ENCODE measurements at places on chromosomes 2 and 18.

- DNase-seq, result no peak
Observed at GRCh38 chr2:226601881-226602662, 197.5 kb downstream of the IRS1 start.

DNA sequence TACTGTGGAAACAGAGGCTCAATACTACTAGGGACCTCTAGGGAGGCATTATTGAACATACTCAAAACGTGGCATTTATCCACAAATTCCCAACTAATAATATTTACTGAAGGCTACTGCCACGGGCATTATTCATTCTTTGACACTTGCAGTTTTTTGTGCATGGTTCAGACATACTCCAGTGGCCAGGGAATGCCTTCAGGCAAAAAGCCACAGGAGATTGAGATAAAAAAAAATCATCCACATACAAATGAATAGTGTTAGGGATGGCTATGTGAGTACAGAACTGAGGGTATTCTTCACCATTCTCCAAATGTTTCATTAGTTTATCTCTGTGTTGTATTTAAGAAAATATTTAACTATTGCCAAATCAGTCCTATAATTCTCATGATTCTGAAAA lies 974.9 kb upstream of the PIK3C3 start:
- DNase-seq, result no peak

GRCh38 chr2:42809819-42810120 lies 17.4 kb upstream of the HAAO start:
- no peak for DNase-seq

DNA sequence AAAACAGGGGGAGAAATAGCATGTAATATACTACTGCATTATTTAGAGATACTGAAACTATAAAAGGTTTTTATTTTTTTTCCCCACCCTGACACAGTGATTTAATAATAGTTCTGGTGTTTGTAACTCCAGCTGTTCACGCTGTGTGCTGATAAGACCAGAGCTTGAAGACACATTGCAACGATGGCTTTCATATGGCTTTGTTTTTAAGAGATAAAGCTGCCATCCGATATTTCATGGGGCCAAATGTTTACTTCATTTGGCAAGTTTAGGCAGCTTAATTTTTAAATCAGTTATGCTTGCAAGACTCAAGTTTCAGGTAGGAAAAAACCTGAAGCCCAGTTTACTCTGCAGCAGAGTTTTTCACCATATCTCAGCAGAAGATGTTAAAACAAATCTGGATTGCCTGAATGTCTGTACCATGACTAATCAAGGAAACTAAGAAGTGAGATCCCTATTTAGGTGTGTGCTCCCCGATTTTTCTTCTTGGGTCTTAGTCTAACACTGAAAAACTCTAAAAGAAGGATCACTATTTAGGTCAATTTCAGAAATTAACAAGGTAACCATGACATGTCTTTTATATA lies 508.6 kb downstream of the PARD3B start:
- no peak for DNase-seq

DNA sequence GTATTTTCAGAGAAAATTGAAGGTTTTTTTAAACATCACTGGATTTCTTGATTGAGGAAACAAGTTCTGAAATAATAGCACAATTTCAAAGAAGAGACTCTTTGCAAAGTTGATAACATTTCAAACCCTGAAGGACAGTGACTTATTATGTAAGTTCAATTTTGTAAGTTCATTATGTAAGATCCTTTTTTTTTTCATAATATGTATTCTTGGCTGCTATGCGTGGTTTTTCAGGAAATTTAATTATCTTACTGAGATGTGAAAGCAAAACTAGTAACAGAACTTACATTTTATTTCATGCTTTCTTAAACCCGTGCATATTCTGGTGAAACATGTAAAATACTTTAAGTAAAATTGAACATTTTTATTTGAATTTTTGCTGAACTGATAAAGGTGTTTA lies 65.4 kb downstream of the RIF1 start:
- DNase-seq, result no peak

DNA sequence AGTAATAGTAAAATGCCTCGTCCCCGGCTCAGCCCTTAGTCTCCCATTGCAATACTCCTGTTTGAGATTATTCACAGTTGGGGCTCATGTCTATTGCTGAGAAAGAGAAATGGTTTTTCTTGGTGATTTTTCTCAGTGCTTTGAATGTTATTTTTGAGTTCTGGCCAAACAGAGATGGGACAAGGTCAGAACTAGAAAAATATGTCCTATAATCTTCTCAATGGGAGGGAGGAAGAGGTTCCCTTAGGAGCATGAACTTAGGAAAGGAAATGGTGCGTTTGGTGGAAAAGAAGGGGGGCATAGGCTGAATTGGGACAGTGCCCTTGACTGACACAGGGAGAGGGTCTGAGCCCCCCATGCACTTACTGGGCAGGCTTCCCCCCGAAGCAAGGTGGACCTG lies 133.8 kb downstream of the AGAP1 start:
- no peak for DNase-seq

DNA sequence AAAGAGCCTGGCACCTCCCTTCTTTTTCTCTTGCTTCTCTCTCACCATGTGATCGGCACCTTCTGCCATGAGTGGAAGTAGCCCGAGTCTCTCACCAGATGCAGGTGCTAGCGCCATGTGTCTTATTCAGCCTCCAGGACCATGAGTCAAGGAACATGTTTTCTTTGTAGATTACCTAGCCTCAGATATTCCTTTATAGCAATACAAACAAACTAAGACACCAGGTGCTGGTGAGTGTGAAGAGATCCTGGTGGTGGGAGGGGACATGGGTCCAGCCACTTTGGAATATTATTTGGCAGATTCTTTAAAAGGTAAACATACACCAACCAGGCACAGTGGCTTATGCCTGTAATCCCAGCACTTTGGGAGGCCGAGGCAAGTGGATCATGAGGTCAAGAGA lies 5.9 kb upstream of the USP40 start:
- no peak for DNase-seq

DNA sequence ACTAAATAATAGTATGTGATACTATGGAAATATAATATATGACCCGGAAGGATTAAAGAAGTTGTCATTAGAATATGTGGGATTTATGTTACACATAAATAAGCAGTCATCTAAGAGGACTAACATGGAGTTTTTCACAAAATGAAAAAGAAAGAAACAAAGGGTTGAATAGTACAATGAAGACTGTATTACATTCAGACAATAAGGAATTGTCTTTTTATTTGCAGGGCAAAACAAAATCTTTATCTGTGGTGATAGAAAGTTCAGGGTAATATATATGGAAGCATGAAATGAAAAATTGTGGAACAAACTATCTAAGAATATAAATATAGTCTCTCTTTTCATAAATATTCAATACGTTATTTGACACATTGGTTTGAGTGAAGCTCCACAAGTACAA lies 5.8 kb downstream of the ERMN start:
- DNase-seq, result no peak
